ENCODE measurements at places on chromosomes 5 and 9.

DNA sequence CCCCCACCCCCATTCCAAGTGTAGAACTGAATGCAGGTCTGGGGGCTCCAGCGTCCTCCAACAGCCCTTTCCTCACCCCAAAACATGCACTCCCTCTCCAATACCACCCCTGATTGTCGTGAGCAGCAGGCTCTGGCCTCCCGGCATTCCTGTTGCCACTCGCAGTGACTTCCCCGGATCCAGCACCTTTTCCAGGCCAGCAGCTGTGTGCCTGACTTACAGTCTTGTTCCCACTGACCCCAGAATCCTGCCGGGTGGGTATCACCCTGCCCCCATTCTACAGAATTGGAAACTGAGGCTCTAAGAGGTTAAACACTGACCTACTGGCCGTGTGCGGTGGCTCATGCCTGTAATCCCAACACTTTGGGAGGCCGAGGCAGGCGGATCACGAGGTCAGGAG lies 127.2 kb downstream of the OLFM1 start:
- peaks cover 8% of the 10 kb centered on the region for H3K4me1 ChIP-seq
- no peaks in the 10 kb centered on the region for H3K27me3 ChIP-seq
- no peaks in the 10 kb centered on the region for H3K36me3 ChIP-seq
- DNase-seq: no peak
- H3K27ac ChIP-seq: no peak overlapping the region

DNA sequence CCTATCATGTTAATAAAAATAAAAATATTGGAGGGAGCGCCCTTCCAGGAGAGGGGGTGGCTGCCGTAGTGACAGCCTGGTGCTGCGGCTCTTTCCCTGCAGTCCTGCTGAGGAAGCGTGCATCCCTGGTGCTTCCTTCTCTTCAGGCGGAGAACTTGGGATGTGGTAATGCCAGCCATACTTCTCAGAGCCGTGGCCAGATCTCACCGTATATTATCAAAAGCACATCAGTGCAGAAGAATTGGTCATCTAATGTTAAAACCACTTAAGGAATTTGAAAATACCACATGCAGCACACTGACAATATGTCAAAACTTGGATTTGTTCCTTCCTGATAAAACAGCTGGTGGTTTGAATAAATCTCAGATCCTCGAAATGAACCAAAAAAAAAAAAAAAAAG lies 17.7 kb downstream of the C9orf40 start:
- DNase-seq: no peak
- H3K4me1 ChIP-seq: no peaks in the 10 kb centered on the region
- peaks cover 11% of the 10 kb centered on the region for H3K36me3 ChIP-seq

GRCh38 chr5:3508395-3508794 lies 87.2 kb upstream of the IRX1 start:
- DNase-seq: no peak
- peaks cover 2% of the 10 kb centered on the region for H3K4me1 ChIP-seq
- no peak overlapping the region for H3K27ac ChIP-seq
- peaks cover 6% of the 10 kb centered on the region for H3K36me3 ChIP-seq

DNA sequence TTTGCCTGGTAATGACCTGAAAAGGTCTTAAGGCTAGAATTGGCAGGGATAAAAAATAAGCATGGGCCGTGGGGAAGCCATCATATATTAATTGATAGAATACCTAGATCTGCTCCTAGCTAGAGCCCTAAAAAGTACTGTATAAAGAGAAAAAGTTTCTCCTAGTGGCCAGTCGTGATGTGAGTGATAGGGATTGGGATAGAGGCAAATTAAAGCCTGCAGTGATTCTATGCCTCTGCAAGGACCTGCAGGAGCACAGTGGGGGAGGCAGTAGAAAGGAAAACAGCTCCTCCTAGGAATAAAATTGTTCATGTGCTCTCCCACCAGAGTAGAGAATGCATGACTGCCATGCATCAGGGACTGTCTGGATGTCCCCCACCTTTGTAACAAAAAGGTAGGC lies 56.2 kb upstream of the FTMT start:
- no peak overlapping the region for H3K27ac ChIP-seq
- H3K4me1 ChIP-seq: no peaks in the 10 kb centered on the region
- peak; percentile 31 for DNase-seq
- H3K4me3 ChIP-seq: no peak overlapping the region
- H3K36me3 ChIP-seq: no peaks in the 10 kb centered on the region
- H3K27me3 ChIP-seq: no peaks in the 10 kb centered on the region

- no peak overlapping the region for H3K4me3 ChIP-seq
- no peak for DNase-seq
- no peaks in the 10 kb centered on the region for H3K36me3 ChIP-seq
Observed at GRCh38 chr5:95241635-95242034, 43.3 kb downstream of the MCTP1 start.

DNA sequence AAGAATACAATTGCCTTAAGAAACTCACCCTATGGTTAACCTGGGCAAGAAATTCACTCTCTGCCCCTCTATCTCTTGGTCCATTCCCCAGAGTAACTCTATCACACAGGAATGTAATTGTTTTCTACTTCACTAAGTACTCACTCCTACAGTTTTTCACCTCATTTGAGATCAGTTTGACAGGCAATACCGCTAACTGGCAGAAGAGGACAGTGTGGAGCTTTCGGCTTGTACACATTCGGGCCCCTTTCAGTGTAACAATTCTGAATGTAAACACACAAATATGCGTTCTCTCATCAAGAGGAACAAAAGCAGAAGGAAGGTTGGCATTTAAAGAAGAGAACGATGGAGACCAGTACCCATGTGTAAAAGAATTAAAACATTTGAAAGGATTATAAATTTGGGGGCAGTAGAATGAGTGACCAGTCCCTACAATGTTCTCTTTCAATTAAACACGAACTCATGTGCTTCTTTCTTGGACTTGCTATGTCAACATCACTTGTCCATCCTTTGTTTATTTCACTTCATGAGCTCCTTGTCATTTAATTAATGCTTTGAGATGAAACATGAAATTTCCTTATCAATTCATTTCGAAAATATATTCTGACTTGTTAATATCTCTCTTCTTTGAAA lies 188.5 kb upstream of the GRAMD2B start:
- no peaks in the 10 kb centered on the region for H3K36me3 ChIP-seq
- H3K27ac ChIP-seq: no peak overlapping the region
- H3K4me1 ChIP-seq: no peaks in the 10 kb centered on the region
- no peak overlapping the region for H3K4me3 ChIP-seq
- peak; percentile 53 for DNase-seq

DNA sequence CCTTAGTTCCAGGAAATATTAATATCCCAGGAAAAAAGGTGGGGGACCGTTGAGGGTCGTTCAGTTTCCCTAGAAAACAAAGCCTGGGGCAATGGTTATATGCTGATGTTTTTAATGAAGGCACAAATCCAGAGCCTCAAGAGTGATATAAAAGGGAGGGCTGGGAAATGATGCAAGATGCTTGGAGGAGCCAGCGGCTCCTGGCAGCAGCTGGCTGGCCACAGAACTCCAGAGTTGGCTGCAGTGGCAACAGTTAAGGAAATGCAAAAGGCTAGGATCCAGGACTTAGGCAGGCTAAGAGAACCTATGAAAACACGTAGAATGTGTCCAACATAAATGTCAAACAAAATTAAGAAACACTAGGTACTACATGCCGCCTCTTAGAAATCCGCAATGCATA lies 31.0 kb upstream of the B4GALT1 start:
- H3K27ac ChIP-seq: no peak overlapping the region
- H3K4me1 ChIP-seq: no peaks in the 10 kb centered on the region
- DNase-seq: no peak
- no peaks in the 10 kb centered on the region for H3K27me3 ChIP-seq

DNA sequence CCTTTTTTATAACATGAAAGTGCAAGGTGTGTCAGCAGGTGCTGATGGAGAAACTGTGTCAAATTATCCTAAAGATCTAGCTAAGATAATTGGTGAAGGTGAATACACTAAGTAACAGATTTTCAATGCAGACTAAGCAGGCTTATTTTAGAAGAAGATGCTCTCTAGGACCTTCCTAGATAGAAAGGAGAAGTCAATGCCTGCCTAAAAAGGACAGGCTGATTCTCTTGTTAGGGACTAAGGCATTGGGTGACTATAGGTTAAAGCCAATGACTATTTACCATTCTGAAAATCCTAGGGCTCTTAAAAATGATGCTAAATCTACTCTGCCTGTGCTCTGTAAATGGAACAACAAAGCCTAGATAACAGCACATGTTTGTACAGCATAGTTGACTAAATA lies 1682.4 kb downstream of the MAT2B start:
- no peak overlapping the region for H3K27ac ChIP-seq
- H3K4me1 ChIP-seq: no peaks in the 10 kb centered on the region
- no peak overlapping the region for H3K4me3 ChIP-seq
- peaks cover 23% of the 10 kb centered on the region for H3K36me3 ChIP-seq
- DNase-seq: no peak

- H3K4me3 ChIP-seq: no peak overlapping the region
- H3K4me1 ChIP-seq: no peaks in the 10 kb centered on the region
- no peak overlapping the region for H3K27ac ChIP-seq
- no peak for DNase-seq
Observed at GRCh38 chr9:97786341-97786740, 66.7 kb upstream of the FOXE1 start.

DNA sequence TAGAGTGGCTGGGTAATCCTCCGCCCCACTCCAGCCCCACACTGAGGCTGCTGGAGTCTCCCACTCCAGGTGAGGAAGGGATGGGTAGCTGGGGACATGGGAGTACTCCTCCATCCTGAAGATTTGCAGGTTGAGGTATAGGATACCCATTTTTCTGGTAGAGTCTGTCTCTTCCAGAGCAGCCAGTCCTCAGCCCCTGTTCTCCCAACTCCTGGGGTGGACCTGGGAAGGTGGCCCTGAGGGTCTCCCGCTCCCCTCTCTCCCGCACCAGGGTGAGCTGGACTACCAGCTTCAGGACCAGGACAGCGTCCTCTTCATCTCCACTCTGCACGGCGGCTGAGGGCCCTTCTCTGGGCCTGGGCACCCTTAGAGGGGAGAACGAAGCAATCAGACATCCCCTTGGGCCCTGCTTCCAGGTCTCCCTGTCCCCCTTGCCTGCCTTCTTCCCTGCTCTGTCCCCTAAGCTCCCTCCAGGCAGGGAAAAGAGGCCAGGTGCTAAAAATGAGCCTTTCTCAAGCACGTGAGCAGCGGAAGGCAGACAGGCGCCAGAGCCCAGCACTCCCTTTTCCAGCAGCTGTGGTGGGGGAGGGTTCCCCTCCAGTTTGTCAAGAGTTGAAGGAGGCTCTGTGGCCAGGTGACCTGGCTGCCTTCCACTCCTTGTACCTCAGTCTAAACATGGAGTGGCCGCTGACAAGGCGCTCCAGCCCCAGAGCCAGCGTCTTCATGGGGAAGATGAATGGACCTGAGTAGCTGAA lies 18.4 kb downstream of the URM1 start:
- peaks cover 53% of the 10 kb centered on the region for H3K27me3 ChIP-seq
- H3K4me1 ChIP-seq: peaks cover 8% of the 10 kb centered on the region
- H3K36me3 ChIP-seq: peaks cover 36% of the 10 kb centered on the region
- no peak overlapping the region for H3K27ac ChIP-seq

GRCh38 chr5:151672516-151672915 lies 14.2 kb downstream of the SPARC start:
- H3K27ac ChIP-seq: no peak overlapping the region
- DNase-seq: no peak
- H3K36me3 ChIP-seq: peaks cover 69% of the 10 kb centered on the region
- no peaks in the 10 kb centered on the region for H3K27me3 ChIP-seq
- H3K4me3 ChIP-seq: no peak overlapping the region
- peaks cover 11% of the 10 kb centered on the region for H3K4me1 ChIP-seq

DNA sequence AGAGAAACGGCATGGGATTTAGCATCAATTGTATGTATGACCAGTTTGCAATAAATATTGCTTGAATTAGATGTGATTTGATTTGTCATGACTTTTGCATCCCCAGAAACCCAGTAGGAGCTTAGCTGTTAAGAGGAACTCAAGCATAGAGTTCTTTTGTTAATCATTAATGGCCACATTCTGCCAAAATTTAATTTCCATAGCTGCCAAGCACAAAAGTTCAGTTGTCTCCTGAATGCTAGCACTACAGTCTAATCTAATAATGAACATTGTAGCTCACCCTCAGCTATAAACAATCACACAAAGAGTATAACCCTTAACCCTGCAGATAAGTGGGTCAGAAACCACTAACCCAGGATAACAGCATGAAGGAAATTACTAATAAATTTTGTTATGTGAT lies 169.8 kb upstream of the GRAMD2B start:
- no peaks in the 10 kb centered on the region for H3K36me3 ChIP-seq
- no peaks in the 10 kb centered on the region for H3K27me3 ChIP-seq
- no peak overlapping the region for H3K27ac ChIP-seq
- H3K4me3 ChIP-seq: no peak overlapping the region
- no peaks in the 10 kb centered on the region for H3K4me1 ChIP-seq
- no peak for DNase-seq

GRCh38 chr5:152551061-152551460 lies 146.0 kb upstream of the NMUR2 start:
- DNase-seq: no peak
- no peaks in the 10 kb centered on the region for H3K4me1 ChIP-seq
- no peak overlapping the region for H3K4me3 ChIP-seq
- H3K27me3 ChIP-seq: no peaks in the 10 kb centered on the region
- H3K36me3 ChIP-seq: no peaks in the 10 kb centered on the region
- no peak overlapping the region for H3K27ac ChIP-seq

GRCh38 chr9:112890106-112891081 lies at the start of gene SLC46A2:
TSS of gene SLC46A2 (minus strand) at chr9:112890876. CDS start at chr9:112890681, 195 bp downstream.
- no peak within 1 kb of the TSS for H3K27ac ChIP-seq
- H3K36me3 ChIP-seq: no peaks in the 10 kb centered on the region
- peaks cover 12% of the 10 kb centered on the region for H3K27me3 ChIP-seq
- peak; percentile 69 for DNase-seq

GRCh38 chr5:173795601-173796000 lies 92.5 kb upstream of the CPEB4 start:
- H3K27me3 ChIP-seq: no peaks in the 10 kb centered on the region
- H3K36me3 ChIP-seq: no peaks in the 10 kb centered on the region
- DNase-seq: no peak
- no peaks in the 10 kb centered on the region for H3K4me1 ChIP-seq
- H3K27ac ChIP-seq: no peak overlapping the region

GRCh38 chr9:34551751-34552605 lies 29.2 kb upstream of the ENHO start:
- no peak overlapping the region for H3K27ac ChIP-seq
- DNase-seq: no peak
- no peaks in the 10 kb centered on the region for H3K27me3 ChIP-seq
- no peaks in the 10 kb centered on the region for H3K36me3 ChIP-seq

- no peak overlapping the region for H3K4me3 ChIP-seq
- H3K27me3 ChIP-seq: no peaks in the 10 kb centered on the region
- no peaks in the 10 kb centered on the region for H3K4me1 ChIP-seq
- no peak overlapping the region for H3K27ac ChIP-seq
Observed at GRCh38 chr9:135268981-135269380, 181.5 kb downstream of the OLFM1 start.

GRCh38 chr9:21708260-21708711 lies 94.2 kb upstream of the MTAP start:
- H3K27ac ChIP-seq: no peak overlapping the region
- H3K4me1 ChIP-seq: no peaks in the 10 kb centered on the region
- H3K36me3 ChIP-seq: no peaks in the 10 kb centered on the region
- no peaks in the 10 kb centered on the region for H3K27me3 ChIP-seq

DNA sequence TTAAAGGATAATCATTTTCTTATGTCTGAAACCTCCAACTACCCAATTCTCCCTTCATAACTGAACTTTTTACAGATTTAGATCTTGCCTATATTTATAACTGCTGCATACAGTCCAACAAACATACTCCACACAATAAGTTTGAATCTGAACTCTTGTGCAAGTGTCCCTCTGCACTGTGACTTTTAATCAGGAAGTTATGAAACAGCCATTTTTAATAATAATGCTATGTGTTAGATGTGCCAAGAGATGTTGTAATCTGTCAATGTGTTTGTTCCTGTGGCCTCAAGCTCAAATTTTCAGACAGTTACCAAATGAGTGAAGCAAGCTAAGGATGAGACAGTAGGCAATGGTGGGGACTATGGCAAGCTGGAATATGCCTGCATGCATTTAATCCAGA lies 57.6 kb upstream of the MTAP start:
- H3K27ac ChIP-seq: no peak overlapping the region
- H3K4me3 ChIP-seq: no peak overlapping the region
- peaks cover 55% of the 10 kb centered on the region for H3K27me3 ChIP-seq
- DNase-seq: no peak
